ENCODE measurements at places on chromosomes 2 and 18.
A peak's percentile ranks its signal among the peaks of the same experiment; 100 is the strongest.

- DNase-seq: no peak
Observed at GRCh38 chr2:129008881-129009554, 690.4 kb upstream of the HS6ST1 start.

- peak; percentile 7 for DNase-seq
Observed at GRCh38 chr18:44897411-44897810, 216.7 kb downstream of the SETBP1 start.

DNA sequence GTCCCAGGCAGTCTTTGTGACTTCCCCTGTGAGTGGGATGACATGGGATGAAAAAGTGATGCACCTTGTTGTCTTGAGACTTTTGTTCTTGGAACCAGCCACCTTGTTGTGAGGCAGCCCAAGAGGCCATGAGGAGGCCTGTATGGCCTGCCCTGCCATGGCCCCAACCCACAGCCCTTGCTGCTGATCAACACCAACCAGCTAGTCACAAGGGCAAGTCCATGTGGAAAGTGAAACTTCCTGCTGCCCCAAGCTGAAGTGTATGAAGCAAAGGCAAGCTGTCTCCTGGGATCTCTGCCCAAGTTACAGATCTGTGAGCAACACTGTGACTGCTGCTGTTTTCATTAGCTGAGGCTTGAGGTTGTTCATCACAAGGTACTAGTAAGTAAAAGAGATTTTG, 21.6 kb downstream of the TMEM18 start:
- no peak for DNase-seq

DNA sequence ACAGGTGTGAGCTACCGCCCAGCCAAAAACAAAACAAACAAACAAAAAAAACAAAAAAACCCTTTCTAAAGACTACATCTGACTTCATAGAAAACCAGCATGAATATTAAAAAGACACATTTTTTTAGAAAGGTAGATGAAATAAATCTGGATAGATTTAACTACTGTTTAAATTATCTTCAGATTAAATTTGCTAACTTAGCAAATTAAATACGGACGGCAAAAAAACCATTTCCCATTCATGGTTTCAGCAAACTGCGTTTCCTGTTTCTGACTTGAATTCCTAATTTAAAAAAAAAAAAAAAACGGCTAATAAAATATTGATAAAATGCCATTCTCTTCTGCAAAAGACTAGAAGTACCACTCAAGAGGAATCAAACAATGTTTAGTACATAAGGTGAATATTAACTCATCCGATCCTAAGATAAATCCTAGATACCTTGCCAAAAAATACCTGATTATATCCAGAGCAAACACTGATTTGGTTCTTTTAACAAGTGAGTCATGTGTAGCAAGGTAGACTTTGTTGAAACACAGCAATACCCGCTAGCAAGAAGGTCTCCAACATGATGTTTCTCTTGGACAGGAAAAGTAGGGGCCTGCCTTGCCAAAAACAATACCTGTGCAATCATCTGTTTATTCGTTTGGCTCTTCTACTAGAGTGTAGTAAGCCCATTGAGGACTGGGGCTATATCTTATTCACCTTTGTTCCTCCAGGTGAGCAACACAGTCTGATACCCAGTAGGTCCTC, 96.2 kb downstream of the BARD1 start:
- no peak for DNase-seq

- DNase-seq: no peak
Observed at GRCh38 chr2:160337728-160338127, 137.7 kb upstream of the ITGB6 start.

GRCh38 chr18:60892441-60892840, 440.8 kb upstream of the CDH20 start:
- no peak for DNase-seq

DNA sequence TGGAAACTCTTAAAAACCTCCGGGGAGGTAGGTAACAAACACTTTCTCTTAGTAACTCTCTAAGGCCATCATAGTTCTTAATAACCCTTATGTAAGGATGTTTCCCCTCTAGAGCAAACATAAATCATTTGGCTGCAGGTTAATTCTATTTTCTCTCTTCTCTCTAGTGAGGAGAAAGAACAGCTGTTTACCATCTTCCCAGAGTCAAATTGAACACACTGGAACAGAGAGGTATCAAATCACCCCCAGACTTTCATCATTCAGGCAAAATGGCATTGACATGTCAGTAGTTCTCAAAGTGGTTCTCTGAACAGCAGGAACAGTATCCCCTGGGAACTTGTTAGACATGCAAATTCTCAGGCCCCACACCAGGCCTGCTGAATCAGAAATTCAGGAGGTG, 240.7 kb downstream of the MEIS1 start:
- peak; percentile 22 for DNase-seq

- DNase-seq: no peak
Observed at GRCh38 chr2:100067784-100068183, 74.6 kb downstream of the AFF3 start.

DNA sequence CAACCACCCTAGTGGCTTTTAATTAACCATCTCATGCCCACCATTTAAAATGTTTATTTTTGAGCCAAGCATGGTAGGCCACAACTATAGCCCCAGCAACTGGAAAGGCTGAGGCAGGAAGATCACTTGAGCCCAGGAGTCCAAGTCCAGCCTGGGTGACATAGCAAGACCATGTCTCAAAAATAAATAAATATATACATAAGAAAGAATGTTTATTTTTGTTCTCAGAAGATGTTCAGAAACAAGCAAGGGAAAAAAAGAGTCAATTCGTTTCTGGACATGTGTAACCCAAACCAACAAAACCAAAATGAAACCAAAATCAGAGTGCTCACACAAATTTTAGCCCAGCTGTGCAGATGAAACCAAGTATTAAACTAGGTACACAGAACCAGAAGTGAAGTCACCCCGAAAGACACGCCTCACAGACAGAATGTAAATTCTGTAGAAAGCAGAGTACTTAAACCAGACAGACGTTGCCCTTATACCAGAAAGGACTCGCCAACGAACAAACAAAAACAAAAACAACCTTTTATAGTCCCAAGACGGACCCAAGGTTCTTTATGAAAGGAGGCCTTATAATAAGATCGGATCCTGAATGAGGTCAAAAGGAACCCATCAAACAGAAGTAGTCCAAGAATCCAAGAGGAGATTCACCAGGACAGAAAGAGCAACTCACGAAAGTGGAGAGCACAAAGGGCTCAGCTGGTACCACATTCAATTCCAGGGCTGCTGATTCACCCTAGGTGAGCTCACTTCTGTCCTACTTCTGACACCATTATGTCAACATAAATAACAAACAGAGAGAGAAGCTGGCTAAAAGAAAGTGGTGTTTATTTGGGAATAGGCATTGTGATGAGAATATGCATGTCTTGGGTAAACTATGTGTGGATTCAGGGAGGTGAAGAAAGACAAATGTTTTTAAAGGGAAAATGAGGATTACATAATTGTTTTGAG, 31.8 kb upstream of the MTCL1 start:
- DNase-seq: no peak

DNA sequence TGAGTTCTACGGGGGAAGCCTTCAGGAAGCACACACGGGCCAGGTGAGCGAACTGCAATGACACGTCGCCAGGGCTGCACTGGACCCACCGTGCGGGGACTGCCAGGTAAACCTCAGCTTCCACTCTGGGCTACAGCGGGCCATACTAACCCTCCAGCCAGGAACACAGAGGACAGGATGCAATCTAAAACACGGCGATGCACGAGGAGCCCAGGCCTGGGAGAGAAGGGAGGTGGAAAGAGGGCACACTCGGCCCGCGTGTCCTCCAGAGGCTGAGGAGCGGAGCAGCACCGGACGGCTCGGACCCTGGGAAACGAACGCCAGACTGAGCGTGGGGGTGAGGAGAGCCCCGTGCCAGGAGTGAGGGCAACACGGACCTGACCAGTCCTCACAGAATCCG, 69.3 kb downstream of the HDAC4 start:
- DNase-seq: no peak

DNA sequence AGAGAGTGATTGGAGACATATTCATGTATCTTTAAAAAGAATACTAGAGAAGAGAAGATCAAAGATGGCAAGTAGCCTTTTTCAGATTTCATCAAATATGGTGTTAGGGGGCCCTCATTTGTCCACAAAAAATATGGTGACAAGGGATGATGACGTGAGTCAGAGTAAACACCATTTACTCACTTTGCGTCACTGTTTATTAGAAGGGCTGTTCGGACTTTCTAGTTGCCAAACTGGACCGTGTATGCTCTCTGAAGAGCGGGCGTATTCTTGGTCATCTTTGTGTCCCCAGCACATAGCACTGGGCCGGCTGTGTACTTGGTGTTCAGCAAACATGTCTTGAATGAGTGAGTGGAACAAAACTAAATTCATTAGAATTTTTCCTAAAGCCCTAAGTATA, 37.5 kb downstream of the TTC39C start:
- no peak for DNase-seq

- DNase-seq: no peak
Observed at GRCh38 chr2:148812306-148812705, 62.7 kb upstream of the KIF5C start.

- no peak for DNase-seq
Observed at GRCh38 chr2:115921541-115921940, 1479.1 kb downstream of the DPP10 start.

DNA sequence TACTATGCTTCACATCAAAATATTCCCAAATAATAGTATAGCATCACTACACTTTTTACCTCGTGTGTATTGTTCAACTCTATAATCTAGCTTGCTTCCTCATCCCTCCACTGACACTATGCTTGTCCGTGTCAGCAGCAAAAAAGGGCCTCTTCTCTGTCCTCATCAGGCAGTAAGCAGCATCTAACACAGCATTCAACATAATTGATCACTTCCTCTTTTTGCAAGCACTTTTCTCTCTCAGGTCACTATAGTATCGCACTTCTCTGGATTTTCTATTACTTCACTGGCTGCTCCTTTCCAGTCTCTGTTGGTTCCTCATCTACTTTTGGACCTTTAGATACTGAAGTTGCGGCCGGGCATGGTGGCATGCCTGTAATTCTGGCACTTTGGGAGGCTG, 64.9 kb upstream of the ZSWIM2 start:
- no peak for DNase-seq

All from NCI-H1436 (cell line).